ENCODE measurements at places on chromosomes 1 and 21. TPM values are rescaled to one million over a fixed set of nuclear protein-coding genes. Genes with fewer than 3 reads are reported as not detected.

Gene FRRS1
- 4.2 TPM for total RNA-seq

DNA sequence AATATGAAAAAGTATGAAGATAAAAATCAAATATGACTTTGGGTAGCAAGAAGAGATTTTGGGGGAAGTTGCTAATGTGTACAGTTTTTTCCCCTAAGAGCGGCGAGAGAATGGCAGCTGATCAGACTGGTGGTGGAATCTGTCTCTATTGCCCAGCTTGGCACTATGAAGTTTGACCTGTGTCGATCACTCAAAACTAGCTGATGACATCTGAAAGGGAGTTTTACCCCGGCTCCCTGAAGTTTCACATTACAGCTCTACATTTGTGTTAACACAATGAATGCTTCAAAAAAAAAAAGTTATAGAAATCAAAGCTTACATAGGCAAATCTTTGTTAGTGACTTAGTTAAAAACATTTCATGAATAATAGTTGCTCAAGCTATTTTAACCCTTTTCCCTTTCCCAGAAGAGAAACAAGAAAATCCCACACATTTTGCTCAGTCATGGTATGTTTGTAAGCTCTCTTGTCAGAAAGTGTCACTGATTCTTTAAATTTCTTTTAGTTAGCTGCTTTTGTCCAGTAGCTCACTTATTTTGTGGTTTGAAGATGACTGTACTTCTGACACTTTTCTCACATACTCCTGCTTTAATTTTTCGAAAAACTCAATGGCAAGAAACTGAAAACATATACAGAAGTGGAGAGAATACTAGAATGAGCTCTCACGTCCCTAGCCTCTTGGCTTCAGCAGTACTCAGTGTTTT lies 41.3 kb downstream of the DYRK1A start:
- no peak for DNase-seq

Gene KRTAP19-6
- total RNA-seq, result not detected

- DNase-seq, result no peak
These were observed 1.8 kb upstream of the WLS start for GRCh38 chr1:68234094-68234493.

- no peak for DNase-seq
These were observed 452.1 kb downstream of the TTLL7 start for GRCh38 chr1:83546874-83547273.

- no peak for DNase-seq
These were observed 140.4 kb downstream of the ROR1 start for GRCh38 chr1:63914241-63914640.

DNA sequence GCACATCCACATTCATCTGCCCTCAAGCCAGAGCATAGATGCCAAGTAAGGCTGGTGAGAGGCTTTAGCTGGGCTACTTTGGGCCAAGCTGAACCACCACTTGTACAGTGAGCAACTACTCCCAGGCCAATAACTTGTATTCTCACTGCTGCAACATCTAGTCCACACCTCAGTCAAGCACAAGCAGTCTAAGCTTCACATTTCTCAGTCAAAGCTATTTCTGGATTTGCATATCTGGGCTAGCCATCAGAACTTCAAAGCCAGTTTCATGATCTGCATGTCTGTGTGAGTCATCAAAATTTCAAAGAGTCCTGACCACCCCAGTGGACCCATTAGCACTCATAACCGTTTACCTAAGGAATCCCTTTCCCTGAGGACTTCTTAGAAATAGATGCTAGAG lies 77.7 kb upstream of the DIRAS3 start:
- DNase-seq, result no peak

- no peak for DNase-seq
These were observed 7.5 kb upstream of the TOMM20 start for GRCh38 chr1:235136111-235136510.

DNA sequence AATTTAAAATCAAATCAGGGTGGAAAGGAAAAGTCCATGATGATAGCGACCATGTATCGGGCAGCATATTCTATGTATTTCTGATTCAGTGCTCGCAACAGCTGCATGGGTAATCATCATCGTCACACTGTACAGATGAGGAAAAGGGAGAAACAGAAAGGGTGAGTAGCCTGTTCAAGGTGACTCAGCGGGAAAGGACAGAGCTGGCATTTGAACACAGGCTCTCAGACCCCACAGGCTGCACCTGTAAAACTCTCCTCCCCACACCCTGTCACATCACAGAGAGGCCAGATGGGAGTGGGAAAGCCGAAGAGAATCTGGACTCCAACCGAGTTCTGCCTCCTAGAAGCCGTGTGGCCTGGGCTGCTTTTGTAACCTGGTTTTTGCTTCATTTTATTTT lies 14.0 kb downstream of the RUNX1 start:
- no peak for DNase-seq

DNA sequence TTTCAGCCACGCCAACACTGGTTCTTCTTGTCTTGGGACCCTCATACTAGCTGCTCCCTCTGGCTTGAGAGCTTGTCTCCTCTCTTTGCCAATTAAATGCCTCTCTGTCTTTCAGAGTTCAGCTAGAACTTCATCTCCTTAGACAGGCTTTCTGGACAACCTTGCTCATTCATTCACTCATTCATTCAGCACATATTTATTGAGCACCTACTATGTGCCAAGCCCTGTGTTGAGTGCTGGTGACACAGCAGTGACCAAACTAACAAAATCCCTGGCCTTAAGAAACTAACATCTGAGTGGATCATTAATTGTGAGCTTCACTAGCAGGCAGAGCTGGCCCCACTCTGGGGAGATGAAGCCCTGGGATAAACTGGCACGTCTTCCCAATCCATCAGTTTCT lies 24.9 kb upstream of the CASZ1 start:
- DNase-seq, result no peak

- peak; percentile 83 for DNase-seq
These were observed 6.8 kb upstream of the AKR1A1 start for GRCh38 chr1:45543581-45544417.

GRCh38 chr1:31671561-31672201 lies 27.0 kb upstream of the PEF1 start:
- DNase-seq, result no peak

Gene CHIT1
- total RNA-seq, result 0.56 TPM

DNA sequence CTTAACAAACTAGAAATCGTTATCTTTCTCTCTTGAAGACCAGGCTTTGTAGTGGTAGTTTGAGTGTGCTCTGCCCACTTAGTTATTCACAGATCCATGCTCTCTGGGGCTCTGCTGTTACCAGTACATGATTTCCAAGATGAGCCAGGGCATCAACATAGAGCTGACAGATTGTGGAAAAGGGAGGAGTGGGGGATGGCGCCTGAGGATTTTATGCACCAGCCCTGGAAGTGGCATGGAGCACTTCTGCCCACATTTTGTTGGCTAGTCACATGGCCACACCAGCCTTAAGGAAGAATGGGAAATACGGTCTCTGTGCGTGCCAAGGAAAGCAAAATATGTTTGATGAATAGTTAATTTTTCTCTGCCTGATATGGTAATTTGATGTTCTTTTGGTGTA lies 18.2 kb downstream of the TSNAX start:
- no peak for DNase-seq

DNA sequence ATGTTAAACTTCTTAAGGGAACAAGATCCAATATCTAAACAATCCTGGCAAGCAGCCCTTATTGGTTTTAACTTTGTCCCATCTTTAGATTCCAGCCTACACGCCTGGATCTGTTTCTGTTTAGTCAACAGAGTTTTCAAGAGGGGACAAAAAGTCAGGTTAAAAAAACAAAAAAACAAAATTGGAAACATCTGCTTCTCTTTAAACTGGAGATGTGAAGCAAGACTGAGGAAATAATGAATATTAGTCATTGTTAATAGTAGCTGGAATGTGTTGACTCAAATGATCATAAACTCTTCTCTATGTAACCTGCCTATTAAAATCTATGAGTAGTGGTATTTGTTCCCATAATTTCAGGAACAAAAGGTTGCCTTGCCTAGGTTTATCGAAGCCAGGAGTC lies 55.0 kb downstream of the NID1 start:
- DNase-seq, result no peak

Gene PRRX1
- total RNA-seq, result not detected

Gene LHX8
- total RNA-seq, result not detected

DNA sequence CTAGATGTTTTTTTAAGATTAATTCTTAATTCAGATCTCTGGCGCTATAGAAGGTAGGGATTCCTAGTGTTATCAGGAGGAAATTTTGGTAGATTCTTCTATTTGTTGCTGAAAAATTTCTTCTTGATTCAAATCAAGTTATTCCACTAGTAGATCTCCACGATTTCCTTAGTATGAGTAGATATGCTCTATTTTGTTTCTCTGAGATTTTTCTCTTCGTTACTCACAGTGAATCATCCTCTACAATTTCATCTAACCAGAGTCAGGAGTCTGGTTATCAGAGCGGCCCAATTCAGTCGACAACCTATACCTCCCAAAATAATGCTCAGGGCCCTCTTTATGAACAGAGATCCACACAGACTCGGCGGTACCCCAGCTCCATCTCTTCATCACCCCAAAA lies 18.8 kb upstream of the HAX1 start:
- DNase-seq, result no peak

Gene MAP1LC3C
- not detected for total RNA-seq

DNA sequence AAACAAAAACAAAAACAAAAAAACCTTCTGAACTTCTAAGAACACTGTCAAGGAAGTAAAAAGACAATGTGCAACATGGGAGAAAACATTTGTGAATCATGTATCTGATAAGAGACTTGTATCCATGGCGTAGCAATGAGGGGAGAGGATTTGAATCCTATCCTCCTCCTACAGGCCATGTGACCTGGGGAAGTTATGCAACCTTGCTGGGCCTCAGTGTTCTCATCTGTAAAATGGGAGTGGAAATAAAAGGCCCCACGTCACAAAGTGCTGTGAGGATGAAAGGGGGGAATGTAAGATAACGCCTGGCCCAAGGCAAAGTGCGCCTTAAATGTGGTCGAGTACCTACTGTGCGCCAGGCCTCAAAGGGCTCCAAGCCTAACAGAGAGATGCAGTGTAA lies 83.7 kb downstream of the DISP3 start:
- no peak for DNase-seq

Gene CLEC20A
- not detected for total RNA-seq

DNA sequence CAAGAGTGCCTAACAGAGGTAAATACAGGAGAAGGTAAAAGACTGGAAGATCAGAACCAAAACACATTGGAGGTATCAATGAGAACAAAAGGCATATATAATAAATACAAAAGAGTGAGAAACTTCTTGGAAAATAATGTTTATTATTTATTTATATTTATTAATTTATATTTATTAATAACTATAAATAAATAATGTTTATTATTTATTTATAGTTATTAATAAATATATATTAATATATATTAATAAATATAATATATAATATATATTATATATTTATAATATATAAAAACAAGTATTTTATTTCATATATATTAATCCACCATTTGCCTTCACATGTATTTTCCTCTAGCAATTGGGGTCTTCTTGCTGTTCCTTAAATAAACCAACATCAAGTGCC lies 391.9 kb downstream of the GPATCH2 start:
- DNase-seq, result no peak

Gene RPE65
- not detected for total RNA-seq

GRCh38 chr1:221204055-221204833 lies 325.0 kb downstream of the HLX start:
- DNase-seq, result no peak

- no peak for DNase-seq
These were observed 108.2 kb downstream of the NBPF12 start for GRCh38 chr1:147046189-147046862.

Gene TARBP1
- 53.9 TPM for total RNA-seq

GRCh38 chr1:47180603-47181094 lies 9.2 kb downstream of the PDZK1IP1 start:
- no peak for DNase-seq

DNA sequence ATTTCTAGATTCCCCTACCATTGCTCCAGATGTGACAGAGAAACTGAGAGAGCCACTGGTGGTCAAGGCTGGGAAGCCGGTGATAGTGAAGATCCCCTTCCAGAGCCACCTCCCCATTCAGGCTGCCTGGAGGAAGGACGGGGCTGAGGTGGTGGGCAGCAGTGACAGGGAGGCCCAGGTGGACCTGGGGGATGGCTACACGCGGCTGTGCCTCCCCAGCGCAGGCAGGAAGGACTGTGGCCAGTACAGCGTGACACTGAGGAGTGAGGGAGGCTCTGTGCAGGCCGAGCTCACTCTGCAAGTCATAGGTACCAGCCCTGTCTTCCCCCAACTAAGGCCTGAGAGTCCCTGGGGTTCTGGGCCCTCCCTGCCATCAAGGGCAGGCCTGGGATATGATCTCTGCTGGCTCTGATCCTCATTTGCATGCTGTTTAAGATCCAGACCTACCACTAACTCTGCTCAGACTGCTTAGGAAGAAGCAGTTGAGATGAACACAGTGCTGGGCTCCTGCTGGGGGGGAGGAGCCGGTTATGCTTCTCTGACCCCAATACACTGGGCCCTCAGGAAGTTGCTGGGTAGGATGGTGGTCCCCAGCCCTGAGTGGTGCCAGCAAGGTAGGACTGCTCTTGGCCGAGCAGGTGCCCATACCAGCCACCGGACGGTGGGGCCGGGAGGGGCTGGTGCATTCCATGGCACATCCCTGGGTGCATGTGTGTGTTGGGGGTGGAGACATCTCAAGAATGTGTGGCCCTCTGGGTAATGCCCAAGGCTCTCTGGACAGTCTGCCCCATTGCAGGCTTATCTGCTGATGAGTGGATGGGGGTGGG lies 25.1 kb downstream of the IGFN1 start:
- DNase-seq, result no peak

DNA sequence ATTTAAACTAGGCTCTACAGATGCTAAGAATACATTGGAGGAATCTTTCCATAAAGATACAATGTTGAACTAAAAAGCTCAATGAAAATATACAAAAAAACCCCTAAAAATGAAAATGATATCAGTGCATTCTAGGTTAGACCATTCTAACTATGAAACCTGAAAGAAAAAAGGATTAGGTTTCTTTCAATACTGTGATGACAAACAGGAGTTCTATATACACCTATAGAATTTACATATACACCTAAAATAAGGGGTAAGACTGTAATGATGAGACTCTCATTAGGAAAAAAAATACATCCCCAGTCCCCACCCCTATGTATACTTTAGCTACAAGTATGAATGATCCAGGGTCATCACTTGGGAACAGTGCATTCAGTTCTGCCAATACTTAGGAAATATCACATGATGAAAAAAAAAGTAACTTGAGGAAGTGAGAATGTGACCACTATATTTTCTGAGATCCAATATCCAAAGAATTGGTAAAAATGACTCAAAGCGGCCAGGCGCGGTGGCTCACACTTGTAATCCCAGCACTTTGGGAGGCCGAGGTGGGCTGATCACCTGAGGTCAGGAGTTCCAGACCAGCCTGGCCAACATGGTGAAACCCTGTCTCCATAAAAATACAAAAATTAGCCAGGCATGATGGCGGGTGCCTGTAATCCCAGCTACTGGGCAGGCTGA lies 26.3 kb downstream of the SELENOF start:
- DNase-seq, result no peak

All from activated CD8-positive, alpha-beta T cell treated with anti-CD3 and anti-CD28 coated beads for 36 hours (primary cell).